GM18507 (cell line): ENCODE measurements at places on chromosomes 2 and 18.

GRCh38 chr18:23580677-23581367 is 5.5 kb downstream of the NPC1 start:
- DNase-seq: no peak

DNA sequence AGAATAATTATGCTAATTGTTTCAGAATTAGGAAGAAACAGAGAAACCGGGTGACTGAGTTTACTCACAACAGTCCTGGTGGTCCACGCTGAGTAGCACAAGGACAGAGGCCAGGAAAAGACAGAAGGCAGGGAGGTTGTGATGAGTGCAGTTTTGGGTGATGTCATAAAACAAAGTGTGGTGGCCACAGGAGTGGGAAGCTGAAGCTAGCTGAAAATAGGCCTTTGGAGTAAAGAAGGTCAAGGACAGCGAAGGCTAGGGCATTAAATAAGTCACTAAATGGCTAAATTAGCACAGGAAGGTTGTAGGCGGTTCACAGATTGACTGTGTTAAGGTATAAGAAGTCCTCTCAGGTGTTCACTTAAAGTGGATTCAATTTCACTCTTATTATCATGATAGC is 120.9 kb upstream of the TTN start:
- DNase-seq: no peak

GRCh38 chr2:8170552-8171327 is 511.1 kb upstream of the ID2 start:
- DNase-seq: no peak

DNA sequence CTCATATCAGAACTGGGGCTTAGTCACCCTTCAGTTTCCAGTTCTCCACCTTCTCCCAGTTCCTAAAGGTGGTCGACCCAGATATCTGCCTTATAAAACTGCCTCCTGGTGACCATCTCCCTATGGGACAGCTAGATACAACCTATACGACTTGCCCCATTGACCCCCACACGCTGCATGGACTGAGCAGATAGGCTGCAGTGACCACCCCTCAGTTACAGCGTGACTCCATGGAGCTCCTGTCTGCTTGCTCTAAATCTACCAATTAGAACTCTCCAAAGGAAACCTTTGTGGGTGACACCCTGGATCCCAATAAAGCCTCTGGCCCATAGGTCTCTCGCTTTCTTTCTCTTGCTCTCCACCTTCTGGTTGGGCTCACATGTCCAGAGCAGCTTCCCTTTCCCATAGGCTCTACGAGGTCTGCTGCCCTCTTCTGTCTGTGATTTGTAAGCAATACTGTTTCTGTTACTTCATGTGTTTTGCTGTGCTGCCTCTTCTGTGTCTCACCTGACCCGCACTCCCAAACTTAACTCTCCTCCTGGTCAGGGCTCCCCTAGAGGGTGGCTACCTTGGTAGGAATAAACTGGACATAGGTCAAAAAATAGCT is 971.3 kb upstream of the FAM98A start:
- no peak for DNase-seq

- DNase-seq: no peak
These were observed 122.9 kb upstream of the ITGA4 start for GRCh38 chr2:181334158-181334826.

GRCh38 chr2:89819809-89820208 is 1128.3 kb downstream of the RPIA start:
- no peak for DNase-seq

DNA sequence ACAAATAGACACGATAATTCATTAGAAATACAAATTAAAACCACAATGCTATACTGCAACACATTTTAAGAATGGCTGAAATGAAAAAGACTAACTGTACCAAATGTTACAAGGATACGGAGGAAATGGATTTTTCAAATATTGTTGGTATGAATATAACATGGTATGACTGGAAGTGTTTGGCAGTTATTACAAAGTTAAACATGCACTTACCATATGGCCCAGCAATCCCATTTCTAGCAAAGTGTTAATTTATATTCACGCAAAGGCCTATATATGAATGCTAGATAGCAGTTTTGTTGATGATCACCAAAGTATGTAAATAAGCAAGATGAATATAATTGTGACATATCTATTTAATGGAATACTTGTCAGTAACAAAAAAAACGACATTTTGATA is 497.8 kb upstream of the FSIP2 start:
- no peak for DNase-seq

DNA sequence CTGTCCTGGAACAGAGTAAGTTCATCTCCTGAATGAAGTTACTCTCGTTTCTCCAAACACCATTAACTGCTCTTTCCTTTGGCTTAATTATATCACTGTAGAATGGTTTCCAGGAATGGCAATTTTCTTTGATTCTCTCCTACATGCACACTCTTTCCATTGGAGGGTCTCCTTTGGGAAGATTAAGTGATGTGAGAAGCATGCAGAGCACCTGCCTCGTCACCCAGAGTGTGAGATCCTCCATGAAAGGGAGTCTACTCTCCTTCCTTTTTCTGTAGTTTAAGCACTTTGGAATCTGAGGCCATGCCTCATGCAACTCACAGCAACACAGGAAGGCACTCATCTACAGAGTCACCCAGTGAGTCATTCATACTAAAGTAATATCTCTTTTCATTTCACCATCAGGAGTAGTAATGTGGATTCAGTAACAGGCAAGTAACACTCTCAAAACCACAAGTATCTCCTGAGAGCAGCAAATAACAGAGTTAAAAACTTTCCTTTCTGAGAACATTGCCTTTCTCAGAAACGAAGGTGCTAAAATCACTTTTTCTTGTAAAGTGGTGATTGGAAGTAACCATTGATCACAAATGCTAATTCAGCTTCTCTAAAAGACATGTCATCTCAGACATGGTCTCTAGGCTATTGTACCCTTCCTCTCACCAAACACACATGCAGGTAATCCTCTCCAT is 52.8 kb upstream of the IL1RL1 start:
- no peak for DNase-seq
